ENCODE measurements at places on chromosomes 4 and X. TPM values are rescaled to one million over a fixed set of nuclear protein-coding genes. Genes with fewer than 3 reads are reported as not detected.
A peak's percentile ranks its signal among the peaks of the same experiment; 100 is the strongest.

- no peak for DNase-seq
These were observed 221.8 kb upstream of the GYPA start for GRCh38 chr4:144362366-144362765.

DNA sequence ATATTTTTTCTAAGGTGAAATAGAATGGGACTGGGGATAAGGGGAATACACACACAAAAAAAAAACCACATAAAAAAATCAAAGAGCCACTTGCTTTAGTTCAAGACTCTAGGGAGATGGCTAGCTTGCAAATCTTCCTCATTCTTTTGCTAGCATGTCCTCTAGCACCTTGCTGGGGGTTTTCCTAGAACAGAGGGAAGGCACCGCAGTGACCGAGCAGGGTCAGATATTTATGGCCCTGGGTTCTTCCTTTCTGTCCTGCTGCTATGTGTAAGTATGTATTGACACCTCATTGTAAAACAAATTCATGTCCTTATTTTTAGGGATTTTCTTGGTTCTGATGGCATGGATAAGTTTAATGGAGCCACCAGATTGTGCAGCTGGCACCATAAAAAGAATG is 81.2 kb downstream of the SHISA3 start:
- no peak for DNase-seq

DNA sequence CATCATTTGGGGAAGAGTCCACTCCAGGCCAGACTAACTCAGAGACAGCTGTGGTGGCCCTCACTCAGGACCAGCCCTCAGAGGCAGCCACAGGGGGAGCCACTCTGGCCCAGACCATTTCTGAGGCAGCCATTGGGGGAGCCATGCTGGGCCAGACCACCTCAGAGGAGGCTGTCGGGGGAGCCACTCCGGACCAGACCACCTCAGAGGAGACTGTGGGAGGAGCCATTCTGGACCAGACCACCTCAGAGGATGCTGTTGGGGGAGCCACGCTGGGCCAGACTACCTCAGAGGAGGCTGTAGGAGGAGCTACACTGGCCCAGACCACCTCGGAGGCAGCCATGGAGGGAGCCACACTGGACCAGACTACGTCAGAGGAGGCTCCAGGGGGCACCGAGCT is 3.3 kb upstream of the ERAS start:
- DNase-seq: no peak

- DNase-seq: no peak
These were observed 92.5 kb upstream of the ENPP6 start for GRCh38 chr4:184310171-184310567.

REELD1 gene
- not detected for total RNA-seq

XAGE2 gene
- not detected for total RNA-seq

DNA sequence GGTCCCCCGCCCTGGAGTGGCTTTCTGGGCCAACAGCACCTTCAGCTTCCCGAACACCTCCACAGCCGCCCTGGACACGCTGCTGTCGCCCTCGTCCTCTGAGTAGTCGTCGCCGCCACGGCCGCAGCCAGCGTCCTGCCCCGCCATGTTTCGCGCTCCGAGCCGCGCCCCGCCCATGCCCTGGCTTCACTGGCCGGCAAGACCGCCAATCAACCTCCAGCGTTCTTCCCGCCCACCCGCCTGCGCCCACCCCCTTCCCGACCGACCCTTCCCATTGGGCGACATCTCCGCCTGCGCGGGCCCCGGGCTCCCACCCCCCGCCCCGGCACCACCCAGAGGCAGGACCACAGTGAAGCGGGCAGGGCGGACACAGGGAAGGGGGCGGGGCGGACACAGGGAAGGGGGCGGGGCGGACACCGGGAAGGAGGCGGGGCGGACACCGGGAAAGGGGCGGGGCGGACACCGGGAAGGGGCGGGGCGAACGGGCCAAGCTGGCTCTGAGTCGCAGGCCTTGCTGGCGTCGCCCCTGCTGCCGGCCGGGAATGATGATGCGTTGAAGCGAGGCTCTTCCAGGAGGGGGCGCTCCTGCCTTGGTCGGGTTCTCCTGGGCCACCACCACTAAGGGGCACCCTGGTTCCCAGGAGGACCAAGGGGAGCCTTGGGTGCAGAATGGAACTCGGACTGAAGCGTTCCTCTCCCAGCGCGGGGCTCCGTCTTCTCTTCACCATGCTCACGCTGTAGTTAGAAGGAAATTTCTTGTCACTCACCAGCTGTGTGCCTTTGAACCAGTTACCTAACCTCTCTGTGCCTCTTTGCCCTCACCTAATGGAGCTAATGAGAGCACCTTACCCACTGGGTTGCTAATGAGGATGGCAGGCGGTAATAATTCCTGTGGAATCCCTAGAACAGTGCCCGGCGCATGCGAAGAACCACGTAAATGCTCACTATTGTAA is at the start of gene HAUS7:
HAUS7 (minus strand) TSS at position 166 of the 953 bp plus-strand sequence; CDS start at position 147, 19 bp downstream.
- peak; percentile 89 for DNase-seq

SOX3 gene
- total RNA-seq: not detected

- peak; percentile 60 for DNase-seq
These were observed 6.8 kb upstream of the ANOS1 start for GRCh38 chrX:8738588-8739189.

- no peak for DNase-seq
These were observed 77.9 kb downstream of the ADAM29 start for GRCh38 chr4:174996079-174996478.

GRCh38 chrX:79572566-79572965 is 205.4 kb upstream of the ITM2A start:
- DNase-seq: no peak

- DNase-seq: no peak
These were observed 9.8 kb upstream of the SLC2A9 start for GRCh38 chr4:10030972-10031667.

DNA sequence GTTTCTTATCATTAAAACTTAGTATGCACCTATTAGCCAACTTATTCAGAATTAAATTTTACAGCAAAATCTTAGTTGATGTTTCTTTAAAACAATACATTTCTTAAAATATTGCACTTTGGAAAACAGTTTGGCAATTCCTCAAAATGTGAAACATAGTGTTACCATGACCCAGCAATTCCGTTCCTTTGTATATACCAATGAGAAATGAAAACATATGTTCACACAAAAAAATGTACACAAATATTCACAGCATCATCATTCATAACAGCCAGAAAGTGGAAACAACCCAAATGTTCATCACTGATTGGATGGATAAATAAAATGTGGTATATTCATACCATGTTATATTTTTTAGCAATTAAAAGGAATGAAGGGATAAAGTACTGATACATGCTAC is 50.2 kb downstream of the WDR44 start:
- no peak for DNase-seq

Data from GM23248 (cell line).